Skeletal muscle tissue (tissue), 5 donors: ENCODE measurements at places on chromosomes 3 and 15. TPM values are rescaled to one million over a fixed set of nuclear protein-coding genes. Genes with fewer than 3 reads are reported as not detected.

CA12 gene
- total RNA-seq = 1.6 TPM

SSUH2 gene
- 0.52 TPM for total RNA-seq

FAIM gene
- total RNA-seq = 12.5 TPM

NANOGP8 gene
- not detected for total RNA-seq

MESP2 gene
- total RNA-seq = not detected

SERPINI2 gene
- not detected for total RNA-seq
